ENCODE measurements at places on chromosomes 7 and 10. TPM values are rescaled to one million over a fixed set of nuclear protein-coding genes. Genes with fewer than 3 reads are reported as not detected.

- peak; percentile 92 for DNase-seq
Observed at GRCh38 chr10:73874267-73875138, at the start of gene CAMK2G. CAMK2G (minus strand) TSS chr10:73874555; CDS start chr10:73874461, 94 bp downstream.

BAZ1B gene
- 80.7 TPM for total RNA-seq

DNA sequence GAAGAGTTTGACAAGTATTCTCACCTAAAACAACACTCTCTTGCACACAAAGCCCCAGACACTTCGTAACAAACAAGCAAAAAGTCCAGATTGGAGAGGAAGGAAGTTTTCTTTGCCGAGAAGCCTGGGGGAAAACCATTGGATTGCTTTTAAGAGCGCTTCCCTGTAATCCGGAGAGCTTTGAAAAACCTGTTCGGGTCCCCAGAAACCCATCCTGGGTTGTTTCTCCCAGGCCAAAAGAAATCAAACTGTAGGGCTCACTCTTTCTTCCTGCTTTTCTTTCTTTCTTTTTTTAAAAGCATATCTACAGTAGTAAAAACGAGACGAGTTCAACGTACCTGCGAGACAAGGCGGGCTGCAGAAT is 655 bp downstream of the SP8 start:
- no peak for DNase-seq

- no peak for DNase-seq
Observed at GRCh38 chr7:12281038-12281437, 69.9 kb downstream of the TMEM106B start.

DNA sequence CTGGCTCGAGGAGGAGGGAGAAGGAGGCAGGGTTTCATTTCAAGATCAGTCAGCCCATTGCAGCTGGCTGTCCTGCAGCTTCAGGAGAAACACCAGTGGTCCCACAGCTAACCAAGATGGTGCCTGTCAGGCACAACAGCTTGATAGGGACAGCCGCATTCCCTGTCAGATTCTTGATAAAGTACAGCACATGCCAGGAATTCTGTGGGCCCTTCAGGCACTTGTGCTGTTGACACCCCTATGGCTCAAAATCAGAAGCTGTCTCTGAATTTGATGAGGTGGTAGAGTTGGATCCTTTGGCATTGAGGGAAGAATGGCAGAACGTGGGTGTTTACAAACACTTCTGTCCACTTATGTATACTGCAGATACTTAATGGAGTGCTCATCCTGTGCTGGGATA is 354.3 kb downstream of the KCNMA1 start:
- DNase-seq: no peak

Data from osteocyte (in vitro differentiated cells).